ENCODE measurements at places on chromosomes 11 and 22.

GRCh38 chr11:68065841-68066240, 27.0 kb downstream of the TCIRG1 start:
- no peak for DNase-seq

GRCh38 chr11:44327730-44328129, 17.8 kb upstream of the ALX4 start:
- no peak for DNase-seq

- no peak for DNase-seq
These were observed 49.8 kb downstream of the NAT10 start for GRCh38 chr11:34155057-34155756.

DNA sequence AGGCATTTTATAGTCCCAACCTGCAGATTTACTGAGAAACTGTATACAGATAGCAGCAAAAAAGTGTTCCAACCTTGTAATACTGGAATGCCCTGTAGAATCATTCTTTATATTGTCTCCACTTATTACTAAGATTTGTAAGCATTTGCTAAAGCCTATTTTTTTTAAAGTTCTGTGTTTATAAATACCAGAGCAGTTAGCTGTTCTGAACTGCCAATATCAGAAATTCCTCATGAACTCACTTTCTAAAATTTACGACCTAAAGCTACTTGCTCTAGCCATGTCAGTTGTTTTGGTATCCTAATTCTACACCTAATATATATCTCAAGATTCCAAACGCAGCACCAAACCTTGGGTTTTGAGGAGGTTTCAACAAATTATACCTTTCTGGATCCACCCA, 103.2 kb downstream of the C11orf65 start:
- no peak for DNase-seq

GRCh38 chr11:113493206-113493605, 18.0 kb upstream of the DRD2 start:
- DNase-seq = no peak

DNA sequence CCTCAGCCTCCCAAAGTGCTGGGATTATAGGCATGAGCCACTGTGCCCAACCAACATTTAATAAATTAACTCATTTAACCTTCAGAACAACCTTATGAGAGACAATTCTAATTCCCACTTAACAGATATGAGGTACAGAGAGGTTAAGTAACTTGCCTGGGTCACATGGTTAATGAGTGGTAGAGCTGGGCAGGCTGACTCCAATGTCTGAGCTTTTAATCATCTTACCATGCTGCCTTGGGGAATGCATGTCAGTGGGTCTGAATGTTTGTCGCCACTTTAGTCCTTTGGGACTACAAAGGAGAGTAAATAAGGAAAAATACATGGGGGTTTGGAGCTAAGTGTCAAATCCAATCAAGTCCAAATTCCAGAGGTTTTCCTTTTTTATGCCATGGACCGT, 11.2 kb upstream of the PIK3C2A start:
- no peak for DNase-seq

GRCh38 chr11:72962084-72962483, 147.9 kb downstream of the ATG16L2 start:
- no peak for DNase-seq

DNA sequence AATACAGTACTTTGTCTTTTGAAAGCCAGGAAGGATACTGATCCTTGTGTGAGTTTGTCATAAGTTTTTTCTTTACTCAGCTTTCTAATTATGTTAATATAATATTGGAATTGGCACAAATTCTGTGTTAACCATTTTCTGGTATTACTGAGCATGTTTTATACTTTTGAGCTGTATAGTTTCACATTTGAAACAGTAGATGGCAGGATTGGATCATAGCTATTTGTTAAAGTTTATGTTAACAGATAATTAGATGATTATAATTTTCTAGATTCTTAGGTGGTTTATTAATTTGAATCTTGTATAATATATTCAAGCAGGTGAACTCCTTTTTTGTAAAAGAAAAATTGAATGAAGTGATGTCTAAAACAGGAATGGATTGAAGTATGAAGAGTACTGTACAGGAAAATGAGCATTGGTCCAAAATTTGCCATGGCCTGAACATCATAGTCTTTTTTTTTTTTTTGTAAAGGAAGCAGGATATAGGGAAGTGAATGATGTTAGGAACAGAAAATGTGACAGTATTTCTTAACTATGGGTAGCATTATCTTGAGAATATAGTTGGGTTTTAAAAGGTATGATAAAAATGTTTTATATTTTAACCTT, 102.0 kb downstream of the CYP2R1 start:
- DNase-seq = no peak

- no peak for DNase-seq
These were observed 78.1 kb downstream of the GAB2 start for GRCh38 chr11:78339483-78339882.

- DNase-seq = no peak
These were observed 6.7 kb upstream of the CAPRIN1 start for GRCh38 chr11:34044664-34045485.

- no peak for DNase-seq
These were observed 31.0 kb downstream of the CCDC34 start for GRCh38 chr11:27331981-27332380.

GRCh38 chr22:28900379-28900925, 17.1 kb downstream of the ZNRF3 start:
- no peak for DNase-seq

DNA sequence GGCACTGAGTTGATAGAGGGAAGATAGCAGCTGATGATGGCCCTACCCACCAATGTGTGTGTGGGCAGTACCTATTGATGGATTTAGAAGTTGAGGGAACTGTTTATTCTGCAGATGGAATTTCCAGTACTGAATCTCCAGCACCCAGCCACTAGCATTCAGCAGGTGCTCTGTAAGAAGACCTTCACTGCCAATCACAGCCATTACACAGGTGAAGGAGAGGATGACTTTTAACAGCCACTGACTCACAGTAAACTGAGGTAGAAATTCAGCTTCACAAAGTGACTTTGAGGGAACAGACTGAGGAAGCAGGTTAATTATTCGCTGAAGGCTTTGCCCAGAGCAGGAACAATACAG, 107.8 kb downstream of the GGTLC2 start:
- no peak for DNase-seq

- peak; percentile 12 for DNase-seq
These were observed 17.3 kb downstream of the APOL2 start for GRCh38 chr22:36221799-36222751.

Data from NCI-H1048 (cell line).